ENCODE measurements at places on chromosomes 6 and 20.

- no peak for DNase-seq
Measured at GRCh38 chr6:110265273-110265672, 85.0 kb downstream of the CDC40 start.

- no peak for DNase-seq
Measured at GRCh38 chr6:163427498-163428254, 13.2 kb downstream of the QKI start.

DNA sequence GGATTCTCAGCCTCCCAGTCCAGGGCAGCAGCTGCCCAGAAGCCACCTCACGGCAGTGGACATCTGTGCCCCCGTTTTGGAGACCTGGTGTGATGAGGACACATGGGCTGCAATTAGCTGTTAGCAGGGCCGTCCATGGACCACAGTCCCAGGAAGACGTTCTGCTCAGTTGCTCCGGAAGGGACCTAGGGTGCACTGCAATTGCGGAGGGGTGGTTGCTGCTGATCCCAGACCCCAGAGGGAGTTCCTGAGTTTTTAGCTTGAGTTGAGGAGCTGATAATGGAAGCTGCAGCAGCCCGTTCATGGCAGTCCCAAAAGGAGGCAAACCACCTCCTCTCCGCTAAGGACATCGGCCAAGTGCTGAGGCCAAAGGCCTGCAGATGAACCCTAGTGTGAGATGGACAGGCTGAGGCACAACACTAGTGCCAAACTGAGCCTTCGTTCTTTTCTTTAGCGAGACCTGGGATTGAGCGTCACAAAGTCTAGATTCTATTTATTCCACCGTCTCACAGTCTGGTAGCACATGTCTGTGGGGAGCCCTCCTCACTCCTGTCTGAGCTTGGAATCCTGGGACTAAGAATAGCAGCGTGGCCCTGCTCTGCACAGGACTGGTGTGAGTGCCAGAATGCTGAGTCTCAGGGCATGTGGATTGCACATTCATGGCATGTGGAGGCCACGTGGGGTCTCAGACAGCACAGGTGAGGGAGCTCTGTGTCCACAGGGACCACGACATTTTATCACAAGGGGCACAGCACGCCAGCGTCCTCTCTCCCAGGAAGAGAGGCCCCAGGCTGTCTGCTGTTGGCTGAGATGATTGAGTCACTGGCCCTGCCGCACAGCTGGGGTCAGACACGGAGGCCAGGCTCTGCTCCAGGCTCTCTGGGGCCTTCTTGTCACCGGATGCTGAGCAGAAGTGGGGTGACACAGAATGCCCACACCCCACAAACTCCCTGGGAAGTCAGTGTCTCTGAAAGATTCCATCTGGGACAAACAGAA is 113.4 kb downstream of the PSMB1 start:
- no peak for DNase-seq

- DNase-seq: no peak
Measured at GRCh38 chr20:40930561-40930960, 98.1 kb upstream of the TOP1 start.

GRCh38 chr20:47781632-47782031 is 3.6 kb downstream of the SULF2 start:
- no peak for DNase-seq

- DNase-seq: no peak
Measured at GRCh38 chr20:9488063-9488462, 26.3 kb upstream of the LAMP5 start.

- no peak for DNase-seq
Measured at GRCh38 chr6:107849325-107849724, 25.2 kb upstream of the SCML4 start.
